ENCODE measurements at places on chromosomes 11 and 22.

DNA sequence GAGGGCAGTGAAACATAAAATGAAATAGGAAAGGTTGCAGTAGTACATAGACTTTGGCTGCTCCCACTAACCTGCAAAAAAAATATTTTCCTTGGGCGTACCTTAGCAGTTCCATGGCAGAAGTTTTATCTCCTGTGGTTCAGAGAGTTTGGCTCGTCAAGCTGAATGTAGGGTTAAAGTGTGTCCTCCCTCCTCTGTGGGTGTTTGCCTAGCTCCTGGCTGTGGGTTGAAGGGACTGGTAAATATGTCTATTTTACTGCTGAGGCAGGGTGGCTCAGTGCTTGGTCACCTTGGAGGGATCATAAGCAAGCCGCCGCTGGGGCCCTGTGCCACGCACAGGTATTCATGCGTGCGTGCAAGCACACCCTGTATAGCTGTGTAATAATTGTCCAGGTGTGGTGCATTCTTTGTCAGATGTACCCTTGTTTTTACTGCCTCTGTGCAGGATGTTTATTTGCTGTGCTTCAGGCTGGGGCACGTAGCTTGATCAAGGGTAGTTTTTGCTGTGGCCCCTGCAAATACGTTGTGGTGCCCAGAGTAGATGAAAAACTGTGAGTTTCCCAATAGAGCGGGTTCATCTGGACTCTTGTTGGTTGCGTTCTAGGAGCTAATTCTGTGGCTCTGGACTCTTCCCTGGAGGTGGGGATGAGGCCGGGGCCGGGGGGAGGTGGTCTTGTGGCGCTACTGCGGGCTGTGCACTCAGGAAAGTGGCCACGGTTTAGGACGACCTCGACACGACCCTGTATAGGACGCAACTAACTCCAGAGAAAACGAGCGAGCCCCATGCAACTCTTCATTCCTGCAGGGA lies 732 bp upstream of the SORL1 start:
- peak; percentile 20 for DNase-seq

DNA sequence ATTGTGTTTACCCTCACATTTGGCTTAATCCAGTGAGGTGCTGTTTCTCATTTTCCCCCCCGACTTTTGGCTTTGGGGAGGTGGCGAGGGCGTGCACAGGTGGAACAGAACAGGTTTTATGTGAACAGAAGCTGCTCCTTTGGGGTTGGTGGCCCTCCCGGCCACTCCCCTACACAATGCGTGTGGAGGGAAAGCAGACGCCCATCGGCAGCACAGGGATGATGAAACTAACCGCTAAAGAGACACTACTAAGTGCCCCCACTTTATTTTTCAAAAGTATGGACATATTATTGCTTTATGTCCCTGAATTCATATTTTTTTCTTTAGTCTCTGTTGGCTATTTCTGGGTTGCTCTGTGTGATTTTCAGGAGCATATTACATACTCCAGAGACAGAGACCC lies 160.9 kb downstream of the ENTHD1 start:
- DNase-seq: no peak

GRCh38 chr11:38990139-38990538 lies 2392.1 kb upstream of the RAG2 start:
- no peak for DNase-seq

DNA sequence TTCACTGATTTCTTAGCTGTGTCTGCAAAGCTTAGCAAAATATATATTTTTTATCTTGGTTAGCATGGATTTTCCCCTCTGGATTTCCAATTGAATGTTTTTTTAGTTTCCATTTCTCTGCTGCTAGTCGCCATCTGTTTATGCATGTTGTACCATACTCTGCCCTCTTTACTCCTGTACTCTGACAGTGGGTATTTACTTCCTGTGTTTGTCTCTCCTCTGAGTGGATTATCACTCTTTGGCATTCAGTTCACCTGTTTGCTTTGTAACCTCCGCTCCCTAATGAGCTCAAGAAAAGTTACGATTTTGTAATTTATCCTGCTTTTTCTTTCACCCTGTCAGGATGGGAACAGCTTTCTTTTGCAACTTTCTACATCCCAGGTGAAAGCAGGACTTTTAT lies 59.1 kb downstream of the PDHX start:
- DNase-seq: no peak

GRCh38 chr22:20249797-20250354 lies 18.2 kb downstream of the RTN4R start:
- no peak for DNase-seq

DNA sequence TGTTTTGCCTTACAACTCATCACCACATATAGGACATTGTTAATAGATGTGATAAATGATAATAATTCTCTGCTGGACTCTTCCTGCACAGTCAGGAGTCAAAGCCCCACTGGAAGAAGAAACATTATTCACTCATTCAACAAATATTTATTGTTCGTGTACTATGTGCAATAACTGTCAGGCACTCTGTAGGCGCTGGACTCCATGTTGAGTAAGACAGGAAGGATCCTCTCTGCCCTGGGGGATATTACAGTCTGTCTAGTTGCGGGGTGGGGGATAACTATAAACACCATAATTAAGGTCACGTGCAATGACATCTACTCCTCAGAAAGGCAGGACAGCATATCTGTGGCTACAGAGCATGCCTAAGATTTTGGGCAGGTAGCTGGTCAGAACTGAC lies 281.1 kb downstream of the FAT3 start:
- DNase-seq: no peak

- no peak for DNase-seq
These were observed 14.0 kb downstream of the OR8A1 start for GRCh38 chr11:124583781-124584180.

- DNase-seq: no peak
These were observed 10.1 kb downstream of the SIDT2 start for GRCh38 chr11:117188620-117189081.

GRCh38 chr11:66337103-66337899 lies 1.1 kb upstream of the RIN1 start:
- DNase-seq: no peak

DNA sequence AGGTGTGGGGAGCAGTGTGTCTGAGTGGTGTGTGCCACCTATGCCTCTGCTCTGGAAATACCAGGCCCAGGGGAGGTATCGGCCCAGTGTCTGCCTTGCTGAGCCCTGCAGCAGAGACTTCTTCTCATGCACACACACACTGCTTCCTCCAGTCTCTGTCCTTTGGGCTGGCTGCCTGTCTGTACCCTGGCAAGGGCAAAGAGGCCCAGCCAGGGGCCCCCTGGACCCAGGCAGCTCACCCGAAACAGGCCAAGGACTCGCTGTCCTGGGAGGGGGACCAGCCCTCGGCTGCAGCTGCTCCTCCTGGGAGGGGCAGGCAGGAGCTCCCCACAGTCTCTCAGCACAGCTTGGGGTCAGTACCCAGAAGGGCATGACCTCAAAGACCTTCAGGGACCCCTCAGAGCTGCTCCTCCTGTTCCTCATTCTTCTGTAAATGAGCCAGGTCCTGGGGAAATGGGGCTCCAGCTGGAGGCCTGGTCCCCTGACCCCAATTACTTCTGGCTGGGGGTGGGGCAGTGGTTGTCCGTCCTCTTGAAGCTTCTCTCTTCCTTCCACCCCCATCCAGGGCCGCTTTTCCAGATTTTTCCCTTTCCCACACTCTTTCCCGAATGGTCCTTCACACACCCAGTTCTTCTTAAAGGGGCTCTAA lies 24.5 kb upstream of the ALX4 start:
- DNase-seq: no peak

- DNase-seq: no peak
These were observed 44.5 kb downstream of the TRAF6 start for GRCh38 chr11:36465449-36466163.

DNA sequence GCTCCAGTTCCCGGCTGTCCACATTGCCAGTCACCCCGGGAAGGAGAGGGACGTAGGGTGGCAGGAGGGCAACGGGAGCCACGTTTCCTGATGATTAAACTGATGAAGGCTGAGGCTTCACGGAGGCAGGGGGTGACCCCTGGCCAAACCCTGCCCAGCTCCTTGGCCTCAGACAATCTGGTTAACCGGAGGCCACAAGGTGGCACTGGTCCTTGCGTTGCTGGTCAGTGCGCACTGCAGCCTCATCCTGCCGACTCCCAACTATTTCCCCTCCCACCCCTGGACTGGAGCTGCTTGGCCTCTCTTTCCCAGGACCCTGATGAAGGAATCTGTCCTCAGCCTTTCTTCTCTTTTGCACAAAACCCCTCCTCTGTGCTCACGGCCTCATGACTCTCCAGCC lies 75.3 kb downstream of the PDE2A start:
- peak; percentile 57 for DNase-seq

GRCh38 chr11:64484191-64485022 lies 106.6 kb upstream of the SLC22A12 start:
- DNase-seq: no peak

- DNase-seq: no peak
These were observed 8.8 kb upstream of the DNAJB13 start for GRCh38 chr11:73942010-73942409.

DNA sequence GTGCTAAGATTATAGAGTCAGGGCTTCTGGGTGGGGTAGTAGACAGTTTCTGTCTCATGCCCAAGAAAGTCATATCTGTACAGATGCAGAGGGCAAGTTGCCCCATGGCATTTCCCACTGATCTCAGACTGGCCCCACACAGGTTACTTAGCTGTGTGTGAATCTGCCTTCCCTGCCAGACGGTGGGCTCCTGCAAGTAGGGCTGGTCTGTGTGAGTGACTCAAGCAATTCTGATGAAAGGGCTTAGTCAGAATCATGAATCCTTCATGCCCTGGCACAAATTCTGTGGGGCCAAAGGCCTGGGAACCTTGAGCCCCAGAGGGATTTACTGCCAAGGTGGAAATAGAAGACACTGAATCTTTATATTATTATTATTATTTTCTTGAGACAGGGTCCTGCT lies 30.4 kb downstream of the USH1C start:
- DNase-seq: no peak

DNA sequence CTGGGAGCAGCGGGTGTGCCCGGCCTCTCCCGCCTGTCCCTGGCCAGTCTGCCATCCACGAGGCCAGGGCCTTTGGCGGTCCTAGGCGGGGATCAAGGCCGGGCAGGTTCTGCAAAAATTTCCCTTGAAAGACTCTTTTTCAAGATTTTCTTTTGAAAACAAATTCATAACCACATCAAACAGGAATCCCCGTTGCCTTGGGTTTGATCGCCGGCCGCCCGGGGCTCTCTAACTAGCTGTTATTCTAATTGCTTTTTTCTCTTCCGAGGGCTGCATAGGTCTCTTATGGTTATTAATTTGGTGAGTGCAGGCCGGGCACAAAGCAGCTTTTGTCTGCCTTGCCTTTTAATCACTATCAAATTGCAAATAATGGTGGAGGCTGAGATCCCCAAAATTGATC lies 42.0 kb downstream of the CDKN1C start:
- DNase-seq: no peak

GRCh38 chr11:6027501-6027900 lies 3.1 kb downstream of the OR56A1 start:
- no peak for DNase-seq

DNA sequence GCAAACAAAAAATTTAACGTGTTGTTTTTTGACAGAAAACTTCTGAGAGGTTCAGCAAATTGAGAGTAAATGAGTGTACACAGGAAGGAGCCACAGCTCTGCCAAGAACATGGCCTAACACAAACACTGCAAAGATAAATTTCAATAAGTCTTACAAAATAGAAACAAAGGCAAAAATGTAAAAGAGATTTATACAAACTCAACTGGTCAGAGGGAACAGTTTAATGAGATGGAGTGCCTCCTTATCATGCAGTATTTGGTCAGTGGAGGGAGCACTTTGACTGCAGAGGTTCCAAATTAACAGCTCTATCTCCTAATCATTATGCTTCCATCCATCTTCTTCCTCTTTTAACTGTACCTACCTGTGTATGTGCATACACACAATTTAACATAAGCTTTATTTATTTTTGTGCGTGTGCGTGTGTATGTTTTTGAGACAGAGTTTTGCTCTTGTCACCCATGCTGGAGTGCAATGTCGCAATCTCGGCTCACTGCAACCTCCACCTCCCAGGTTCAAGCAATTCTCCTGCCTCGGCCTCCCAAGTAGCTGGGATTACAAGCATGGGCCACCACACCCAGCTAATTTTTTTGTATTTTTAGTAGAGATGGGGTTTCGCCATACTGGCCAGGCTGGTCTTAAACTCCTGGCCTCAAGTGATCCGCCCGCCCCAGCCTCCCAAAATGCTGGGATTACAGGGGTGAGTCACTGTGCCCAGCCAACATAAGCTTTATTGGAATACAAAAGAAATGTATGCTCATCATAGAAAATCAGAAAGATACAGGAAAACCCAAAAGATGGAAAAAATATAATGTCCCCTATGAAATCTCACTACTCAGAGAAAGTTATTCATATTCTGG lies 111.9 kb downstream of the MRTFA start:
- DNase-seq: no peak

- DNase-seq: no peak
These were observed 149.6 kb upstream of the MTMR2 start for GRCh38 chr11:96073536-96073935.

GRCh38 chr22:20201837-20202392 lies 51.1 kb upstream of the CCDC188 start:
- no peak for DNase-seq

GRCh38 chr11:39674024-39674423 lies 1785.4 kb downstream of the LRRC4C start:
- no peak for DNase-seq

DNA sequence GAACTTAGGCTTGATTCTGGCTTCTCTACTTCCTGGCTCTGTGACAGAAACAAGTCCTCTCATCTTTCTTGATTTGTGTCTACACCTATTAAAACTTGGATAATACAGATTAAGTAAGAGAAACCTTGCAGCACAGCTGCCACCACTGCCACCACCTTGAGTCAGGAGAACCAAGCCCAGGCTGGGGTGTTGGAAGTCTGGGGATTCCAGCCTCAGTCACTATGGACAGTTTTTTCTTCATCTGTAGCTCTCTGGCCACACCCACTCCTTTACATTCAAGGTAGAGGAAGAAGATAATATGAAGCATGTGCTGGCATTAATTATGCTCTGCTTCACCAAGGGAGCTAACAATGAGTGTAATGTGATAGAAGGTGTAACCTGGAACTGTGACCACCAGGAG lies 75.7 kb downstream of the RELT start:
- DNase-seq: no peak

- no peak for DNase-seq
These were observed 4.0 kb upstream of the NRXN2 start for GRCh38 chr11:64726867-64727530.

DNA sequence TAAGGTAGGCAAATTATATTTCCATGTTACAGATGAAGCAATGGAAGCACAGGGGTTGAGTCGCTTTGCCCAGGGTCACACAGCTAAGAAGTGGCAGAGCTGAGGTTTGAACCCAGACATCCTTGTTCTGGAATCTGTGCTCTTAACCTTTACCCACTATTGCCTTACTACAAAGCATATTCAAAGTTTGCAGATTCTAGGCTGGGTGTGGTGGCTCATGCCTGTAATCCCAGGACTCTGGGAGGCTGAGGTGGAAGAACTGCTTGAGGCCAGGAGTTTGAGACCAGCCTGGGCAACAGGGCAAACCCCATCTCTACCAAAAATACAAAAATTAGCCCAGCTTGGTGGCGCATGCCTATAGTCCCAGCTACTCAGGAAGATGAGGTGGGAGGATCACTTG lies 27.8 kb upstream of the TFIP11 start:
- no peak for DNase-seq

- no peak for DNase-seq
These were observed 247.3 kb downstream of the MN1 start for GRCh38 chr22:27554106-27554811.

GRCh38 chr22:24758164-24758799 lies 16.2 kb downstream of the PIWIL3 start:
- peak; percentile 42 for DNase-seq

Measured in HuH-7 (cell line).